CD4-positive, alpha-beta T cell treated with Interleukin-17A for 4 hours (primary cell): ENCODE measurements at places on chromosomes 6 and 20.

- DNase-seq, result no peak
Observed at GRCh38 chr6:21750575-21750974, 157.0 kb downstream of the SOX4 start.

DNA sequence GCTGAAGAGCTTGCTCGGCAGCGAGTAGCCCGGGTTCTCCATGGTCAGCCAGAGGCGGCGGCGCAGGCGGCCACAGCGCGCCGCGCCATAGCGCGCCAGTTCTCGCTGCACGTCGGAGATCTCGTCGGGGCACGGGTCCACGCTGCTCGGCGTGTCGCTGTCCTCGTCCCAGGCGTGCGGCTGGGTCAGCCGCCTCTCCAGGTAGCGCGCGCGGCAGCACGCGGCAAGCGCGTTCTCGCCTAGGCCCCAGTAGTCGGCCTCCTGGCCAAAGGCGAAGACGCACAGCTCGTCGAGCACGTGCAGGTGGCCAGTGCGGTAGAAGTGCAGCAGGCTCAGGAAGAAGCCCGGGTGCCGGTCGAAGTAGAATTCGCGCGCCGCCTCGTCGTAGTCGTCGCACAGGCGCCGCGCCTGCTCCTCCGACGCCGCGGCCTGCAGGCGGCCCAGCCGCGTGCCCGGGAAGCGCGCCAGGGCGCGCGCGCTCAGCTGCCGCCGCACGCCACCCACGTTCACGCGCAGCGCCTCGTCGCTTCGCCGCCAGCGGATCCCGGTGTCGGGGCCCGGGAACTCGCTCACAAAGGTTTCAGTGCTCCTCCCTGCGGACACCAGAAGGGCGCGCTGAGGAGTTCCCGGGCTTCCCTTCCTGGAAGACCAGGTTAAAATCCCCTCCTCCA is 2.7 kb downstream of the KCNS1 start:
- peak; percentile 18 for DNase-seq

- no peak for DNase-seq
Observed at GRCh38 chr20:32227306-32227705, 19.6 kb downstream of the POFUT1 start.

- DNase-seq, result no peak
Observed at GRCh38 chr20:23193801-23194384, 107.8 kb upstream of the CD93 start.

DNA sequence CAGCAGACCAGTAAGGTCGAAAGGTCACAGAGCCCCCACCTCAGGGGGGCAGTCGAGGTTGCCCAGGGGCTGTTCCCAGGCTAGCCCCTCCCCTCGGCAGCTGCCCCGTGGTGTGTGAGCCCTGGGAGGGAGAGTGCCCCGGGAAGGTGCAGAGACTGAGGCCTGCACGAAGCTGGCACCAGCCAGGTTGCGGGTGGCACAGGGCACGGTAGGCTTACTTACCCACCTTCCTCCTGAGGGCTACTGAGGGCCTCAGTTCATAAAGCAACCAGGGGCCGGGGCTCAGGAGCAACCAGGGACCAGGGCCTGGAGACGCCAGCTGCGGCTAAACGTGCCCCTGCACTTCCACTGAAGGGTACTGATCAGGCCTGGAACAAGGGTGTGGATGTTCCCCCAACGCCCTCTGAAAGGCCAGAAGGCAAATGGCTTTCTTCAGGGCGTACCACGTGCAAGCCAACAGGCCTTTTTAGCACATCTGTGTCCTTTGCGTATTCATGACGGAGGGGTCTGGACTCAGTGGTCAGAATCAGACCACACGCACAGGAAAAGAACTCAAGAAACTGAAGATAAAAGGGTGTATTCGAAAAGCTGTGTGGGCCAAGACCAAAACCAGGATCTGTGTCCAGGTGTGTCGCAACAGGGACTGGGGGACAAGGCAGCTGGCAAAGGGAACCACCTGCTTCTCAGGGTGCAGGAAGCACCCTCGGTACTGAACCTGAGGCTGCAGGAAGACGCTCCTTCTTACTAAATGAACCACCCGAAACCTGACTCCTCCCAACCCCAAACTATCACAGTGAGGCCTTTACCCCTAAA is 24.5 kb upstream of the TCFL5 start:
- no peak for DNase-seq

DNA sequence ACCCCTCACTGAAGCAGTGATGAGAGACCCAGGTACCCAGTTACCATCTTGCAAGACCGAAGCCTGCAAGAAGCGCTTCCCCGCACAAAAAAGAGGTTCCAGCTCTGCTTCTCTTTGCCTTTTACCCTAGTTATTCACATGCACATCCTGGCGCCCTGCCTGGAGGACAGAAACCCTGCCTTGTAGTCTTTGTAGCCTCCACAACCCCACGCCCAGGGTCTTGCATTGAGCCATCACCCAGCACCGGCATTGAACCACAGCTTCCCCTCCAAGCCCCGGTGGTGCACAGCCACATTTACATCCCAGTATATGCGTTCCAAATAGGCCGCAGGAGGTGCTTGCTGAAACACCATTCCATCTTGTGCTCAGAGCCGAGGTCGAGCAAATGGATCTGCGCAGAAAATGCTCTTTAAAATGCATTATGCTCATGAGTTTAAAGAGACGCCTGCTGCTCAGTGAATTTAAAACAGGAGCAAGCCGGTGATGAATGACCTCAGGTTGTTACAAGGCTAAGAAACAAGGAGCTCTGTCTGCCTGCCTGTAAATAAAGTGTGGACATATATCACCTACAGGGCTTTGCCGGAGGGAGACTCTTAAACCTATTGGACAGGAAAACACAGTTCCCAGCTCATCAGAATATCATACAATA is 61.7 kb downstream of the GNAS-AS1 start:
- no peak for DNase-seq

DNA sequence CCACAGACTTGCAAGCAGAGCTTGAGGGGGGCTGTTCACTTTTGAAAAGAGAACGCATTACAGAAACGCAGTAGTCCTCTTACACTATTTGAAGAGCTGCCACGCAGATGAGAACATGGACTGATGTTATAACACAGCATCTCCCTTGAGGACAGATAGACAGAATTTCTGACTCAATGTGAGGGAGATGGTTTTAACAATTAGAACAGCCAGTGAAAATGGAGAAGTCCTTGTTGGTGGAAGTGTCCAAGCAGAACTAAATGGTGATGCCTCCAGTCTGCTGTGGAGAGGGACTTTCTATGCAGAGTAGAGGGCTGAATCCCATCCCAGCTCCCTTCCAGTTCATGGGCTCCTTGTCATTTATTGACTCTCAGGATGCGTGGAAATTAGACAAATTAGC is 100.0 kb downstream of the RREB1 start:
- DNase-seq, result no peak

DNA sequence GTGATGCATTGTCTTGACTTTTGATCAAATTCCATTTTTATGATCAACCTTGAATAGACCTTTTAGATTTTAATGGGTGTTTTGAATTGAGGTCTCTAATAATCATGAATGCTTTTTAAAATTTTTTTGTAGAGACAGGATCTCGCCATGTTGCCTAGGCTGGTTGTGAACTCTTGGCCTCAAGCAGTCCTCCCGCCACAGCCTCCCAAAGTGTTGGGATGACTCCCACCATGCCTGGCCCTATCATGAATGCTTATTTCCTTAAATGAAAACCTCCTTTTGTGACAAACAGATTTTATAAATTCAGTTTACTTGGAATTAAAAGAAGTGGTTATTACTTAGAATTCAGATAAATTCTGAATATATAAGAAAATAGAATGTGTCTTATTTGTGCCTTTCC is 60.2 kb upstream of the KIF25 start:
- no peak for DNase-seq

GRCh38 chr20:25378884-25379733 is 11.5 kb downstream of the ABHD12 start:
- no peak for DNase-seq

DNA sequence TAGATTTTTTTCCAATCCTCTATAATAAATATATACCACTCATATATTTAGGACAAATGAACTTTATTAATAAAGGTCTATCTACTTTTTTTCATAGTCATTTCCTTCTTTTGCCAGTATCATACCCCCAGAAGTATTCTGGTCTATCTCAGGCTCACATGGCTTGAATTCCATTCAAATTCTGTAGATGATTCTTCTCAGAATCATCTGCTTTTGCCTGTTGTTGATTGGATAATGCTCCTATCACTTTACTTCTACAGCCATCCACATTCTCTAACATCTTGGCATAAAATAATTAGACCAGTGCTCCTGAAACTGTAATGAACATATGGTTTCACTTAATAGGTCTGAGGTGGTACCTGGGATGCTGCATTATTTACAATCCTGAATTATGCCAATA is 121.2 kb downstream of the GFRAL start:
- no peak for DNase-seq

- no peak for DNase-seq
Observed at GRCh38 chr6:74320074-74320473, 624.1 kb downstream of the CD109 start.

DNA sequence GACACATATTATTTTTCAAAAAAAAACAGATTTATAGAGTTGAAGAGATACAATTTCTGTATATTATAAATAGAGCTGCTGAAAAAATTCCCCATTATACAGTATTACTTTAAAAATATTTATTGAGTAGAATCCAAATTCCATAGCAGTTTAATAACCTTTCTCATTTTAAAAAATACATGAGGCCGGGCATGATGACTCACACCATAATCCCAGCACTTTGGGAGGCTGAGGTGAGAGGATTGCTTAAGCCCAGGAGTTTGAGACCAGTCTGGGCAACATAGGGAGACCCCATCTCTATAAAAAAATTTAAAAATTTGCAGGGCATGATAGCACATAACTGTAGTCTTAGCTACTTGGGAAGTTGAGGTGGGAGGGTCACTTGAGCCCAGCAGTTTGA is 13.0 kb downstream of the ATRN start:
- no peak for DNase-seq
